ENCODE measurements at places on chromosomes 4 and X.

DNA sequence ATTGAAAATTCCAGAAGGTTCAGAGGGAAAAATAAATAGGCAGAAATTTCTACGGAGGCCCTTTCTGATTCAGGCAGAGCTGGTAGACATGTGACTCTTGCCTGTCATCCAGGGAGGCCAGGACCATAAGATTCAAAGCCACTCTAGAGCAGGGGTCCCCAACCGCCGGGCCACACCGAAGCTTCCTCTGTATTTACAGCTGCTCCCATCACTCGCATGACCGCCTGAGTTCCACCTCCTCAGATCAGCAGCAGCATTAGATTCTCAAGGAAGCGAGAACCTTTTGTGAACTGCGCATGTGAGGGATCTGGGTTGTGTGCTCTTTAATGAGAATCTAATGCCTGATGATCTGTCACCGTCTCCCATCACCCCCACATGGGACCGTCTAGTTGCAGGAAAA lies 72.2 kb downstream of the RWDD4 start:
- no peak for DNase-seq

- no peak for DNase-seq
Measured at GRCh38 chrX:41556958-41557357, 109.8 kb downstream of the NYX start.

- no peak for DNase-seq
Measured at GRCh38 chrX:24741330-24741729, 47.6 kb downstream of the POLA1 start.

DNA sequence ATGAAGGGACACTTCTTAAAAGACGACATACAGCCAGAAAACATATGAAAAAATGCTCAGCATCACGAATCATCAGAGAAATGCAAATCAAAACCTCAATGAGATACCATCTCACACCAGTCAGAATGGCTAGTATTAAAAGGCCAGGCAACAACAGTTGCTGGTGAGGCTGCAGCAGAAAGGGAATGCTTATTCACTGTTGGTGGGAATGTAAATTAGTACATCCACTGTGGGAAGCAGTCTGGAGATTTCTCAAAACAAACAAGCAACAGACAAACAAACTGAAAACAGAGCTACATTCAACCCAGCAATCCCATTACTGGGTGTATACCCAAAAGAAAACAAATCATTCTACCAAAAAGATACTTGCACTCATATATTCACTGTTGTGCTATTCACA lies 197.9 kb downstream of the EVC2 start:
- DNase-seq, result no peak

- no peak for DNase-seq
Measured at GRCh38 chr4:57095245-57095644, 14.9 kb downstream of the IGFBP7 start.

DNA sequence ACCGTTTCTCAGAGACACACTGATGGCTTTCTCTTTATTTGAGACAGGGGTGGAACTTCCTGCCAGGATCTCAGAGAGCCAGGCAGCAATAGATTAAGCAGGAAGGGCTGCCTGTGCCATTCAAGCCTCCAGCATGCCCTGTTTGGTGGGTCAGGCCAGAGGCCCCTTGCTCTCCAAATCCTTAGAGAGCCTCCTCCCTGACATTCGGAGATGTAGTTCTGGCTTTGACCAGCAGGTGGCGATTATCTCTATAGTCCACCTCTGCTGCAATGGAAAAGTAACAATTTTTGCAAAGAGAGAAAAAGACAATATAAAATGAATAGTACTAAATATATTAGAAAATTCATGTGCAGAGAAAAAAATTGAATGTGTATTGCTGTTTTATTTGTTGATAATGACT lies 93.9 kb downstream of the NXF2B start:
- DNase-seq, result peak; percentile 66

DNA sequence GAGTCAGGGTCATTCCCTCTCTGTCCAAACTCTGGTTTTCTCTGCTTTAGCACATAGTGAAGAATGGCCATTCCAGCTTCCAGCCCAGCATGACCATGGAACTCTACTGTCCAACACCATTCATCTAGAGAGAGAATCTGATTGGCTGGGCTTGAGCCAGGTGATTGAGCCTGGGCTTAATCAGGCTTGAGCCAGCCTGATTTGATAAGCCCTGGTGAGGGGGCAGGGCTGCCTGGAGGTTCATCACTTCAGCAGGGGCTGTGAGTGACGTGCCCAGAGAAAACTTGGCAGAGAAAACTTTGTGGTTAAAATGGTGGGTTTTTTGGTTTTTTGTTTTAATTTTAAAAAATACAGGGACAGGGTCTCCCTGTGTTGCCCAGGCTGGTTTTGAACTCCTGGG lies 62.5 kb downstream of the KIAA0232 start:
- no peak for DNase-seq

DNA sequence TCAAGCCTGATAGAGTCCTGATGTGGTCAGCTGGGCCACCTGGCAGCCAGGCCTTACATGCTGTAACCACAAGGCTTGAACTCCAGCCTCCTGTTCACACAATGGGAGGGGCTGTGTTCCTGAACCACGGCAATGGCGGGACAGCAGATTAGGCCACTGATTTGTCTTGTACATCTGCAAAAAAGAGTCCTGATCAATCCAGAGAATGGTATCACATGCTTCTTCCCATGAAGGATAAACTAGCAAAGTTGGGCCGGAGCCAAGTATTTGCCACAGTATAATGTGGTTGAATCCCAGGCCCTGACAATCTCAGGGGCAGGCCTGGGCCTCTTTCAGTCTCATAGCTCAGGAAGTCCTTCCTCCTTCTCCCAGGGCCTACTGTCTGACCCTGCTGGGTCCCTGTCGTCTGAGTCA lies 2182.5 kb upstream of the AGA start:
- no peak for DNase-seq

DNA sequence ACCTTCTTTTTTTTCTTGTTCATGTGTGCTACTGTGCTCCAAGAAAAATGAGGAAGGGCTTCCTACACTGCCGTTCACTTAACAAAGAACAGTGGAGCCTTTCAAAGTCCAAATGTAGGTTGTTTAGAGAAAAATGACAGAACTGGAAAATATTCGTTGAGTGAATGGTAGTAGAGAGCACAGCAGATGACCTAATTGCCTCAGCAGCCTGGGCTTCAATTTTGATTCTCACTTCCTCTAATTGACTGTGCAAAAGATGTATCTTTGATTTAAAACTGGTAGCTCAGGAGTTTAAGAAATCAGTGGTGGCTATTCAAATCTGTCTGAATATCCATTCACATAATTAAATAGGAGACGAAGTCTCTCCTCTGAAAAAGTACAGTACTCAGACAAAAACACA lies 5.2 kb downstream of the NLGN4X start:
- no peak for DNase-seq

DNA sequence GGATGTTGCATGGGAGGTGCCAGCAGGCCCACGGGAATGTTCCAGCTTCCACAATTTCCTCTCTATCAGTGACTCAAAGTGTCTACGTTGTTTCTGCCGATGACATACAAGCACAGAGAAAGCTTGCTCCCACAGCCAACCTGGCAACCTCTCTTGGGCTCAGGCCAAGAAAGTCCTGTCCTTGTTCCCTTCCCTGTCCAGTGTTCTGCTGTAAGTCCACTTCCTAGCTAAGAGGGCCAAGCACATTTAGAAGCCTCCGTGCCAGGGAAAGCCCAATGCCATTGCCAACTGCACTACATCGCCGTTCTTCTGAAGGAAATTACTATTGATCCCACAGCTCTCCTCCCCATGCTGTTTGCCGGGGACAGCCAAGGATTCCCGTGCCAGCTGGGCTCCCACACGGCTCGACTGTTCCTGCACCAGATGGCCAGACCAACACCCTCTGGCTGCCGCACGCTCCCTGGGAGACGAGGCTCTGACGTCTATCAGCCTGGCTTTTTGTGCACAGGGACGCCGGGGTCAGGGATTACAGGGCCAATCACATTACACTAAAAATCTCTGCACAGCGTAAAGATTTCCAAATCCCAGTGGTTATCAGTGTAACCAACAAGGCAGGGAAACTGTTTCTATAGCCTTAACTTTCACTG lies 284.0 kb downstream of the BCOR start:
- DNase-seq, result no peak

DNA sequence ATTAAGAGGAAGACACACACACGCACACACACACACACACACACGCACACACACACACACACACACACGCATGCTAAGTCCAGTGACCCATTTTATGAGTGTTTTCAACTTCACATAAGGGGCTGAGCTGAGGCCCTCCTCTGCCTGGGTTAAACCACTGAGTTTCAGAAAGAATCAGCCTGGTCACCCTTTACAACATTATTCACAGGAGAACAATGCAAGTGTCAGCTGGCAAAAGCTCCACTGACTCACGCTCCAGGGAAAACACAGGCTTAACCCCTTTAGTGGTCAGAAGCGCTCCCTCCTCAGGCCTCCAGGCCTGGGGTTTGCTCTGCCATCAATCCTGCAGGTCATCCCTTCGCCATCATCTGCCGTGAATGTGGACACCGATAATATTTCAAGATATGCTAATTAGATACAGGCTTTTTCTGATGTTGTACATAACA lies 46.9 kb downstream of the ACOX3 start:
- no peak for DNase-seq

DNA sequence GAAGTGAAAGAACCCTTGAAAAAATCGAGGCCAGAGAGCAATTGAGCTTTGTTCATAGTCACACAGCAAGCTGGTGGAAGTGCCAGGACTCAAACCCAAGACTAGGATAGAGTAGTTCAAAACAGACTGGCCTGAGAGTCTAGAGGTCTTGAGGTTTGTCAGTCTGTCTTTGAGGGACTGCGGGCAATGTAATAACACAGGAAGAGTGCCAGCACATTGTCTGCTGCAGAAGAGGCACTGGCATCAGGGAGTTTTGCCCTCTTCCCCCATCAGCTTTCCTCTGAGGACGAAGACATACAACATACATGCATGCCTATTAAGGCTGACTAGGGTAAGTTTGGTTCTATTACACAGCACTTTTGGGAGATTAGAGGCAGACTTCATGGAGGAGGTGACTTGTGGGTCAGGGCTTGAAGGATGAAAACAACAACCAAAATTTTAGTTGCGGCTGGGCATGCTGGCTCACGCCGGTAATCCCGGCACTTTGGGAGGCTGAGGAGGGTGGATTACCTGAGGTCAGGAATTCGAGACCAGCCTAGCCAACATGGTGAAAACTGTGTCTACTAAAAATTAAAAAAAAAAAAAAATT lies 64.1 kb upstream of the LAS1L start:
- no peak for DNase-seq

DNA sequence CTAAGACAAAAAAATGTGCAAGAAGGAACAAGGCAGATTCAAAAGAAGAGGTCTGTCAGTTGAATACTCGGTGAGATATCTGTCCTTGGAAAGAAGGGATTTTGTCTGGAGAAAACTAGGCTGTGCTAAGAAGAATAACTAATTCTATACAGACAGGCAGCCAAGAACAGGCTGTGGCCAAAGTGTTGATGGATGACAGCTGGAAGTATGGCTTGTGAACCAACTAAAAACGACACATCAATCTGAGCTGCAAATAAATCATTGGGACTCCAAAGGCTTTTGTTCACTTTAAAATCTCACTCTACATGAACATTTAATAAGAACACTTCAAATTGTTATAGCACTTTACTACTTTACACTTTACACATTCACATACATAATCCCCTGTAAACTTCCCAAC lies 70.5 kb upstream of the IGSF1 start:
- DNase-seq, result no peak

DNA sequence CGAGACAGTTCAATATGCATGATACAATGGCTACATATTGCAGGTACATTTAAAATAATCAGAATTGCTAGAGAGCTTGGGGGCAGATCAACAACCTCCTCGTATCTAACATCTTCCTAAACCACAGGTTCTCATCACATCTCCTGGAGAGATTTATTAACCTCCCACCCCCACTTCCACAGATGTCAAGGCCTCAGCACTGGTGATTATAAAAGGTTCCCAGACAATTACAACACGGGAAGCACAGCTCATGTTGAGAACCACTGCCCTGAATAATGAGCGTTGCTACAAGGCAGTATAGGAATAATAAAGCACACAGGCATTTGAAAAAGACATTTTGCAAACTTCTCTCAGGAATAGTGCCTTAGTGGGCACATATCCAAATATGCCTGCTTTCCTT lies 42.8 kb downstream of the ELOVL6 start:
- no peak for DNase-seq

GRCh38 chrX:139736151-139736550 lies 28.2 kb upstream of the MCF2 start:
- no peak for DNase-seq

- DNase-seq, result no peak
Measured at GRCh38 chr4:133385161-133385954, 236.3 kb downstream of the PCDH10 start.

GRCh38 chrX:70878902-70879301 lies 29.6 kb downstream of the TEX11 start:
- no peak for DNase-seq

- no peak for DNase-seq
Measured at GRCh38 chr4:87240341-87240740, 19.9 kb upstream of the KLHL8 start.

DNA sequence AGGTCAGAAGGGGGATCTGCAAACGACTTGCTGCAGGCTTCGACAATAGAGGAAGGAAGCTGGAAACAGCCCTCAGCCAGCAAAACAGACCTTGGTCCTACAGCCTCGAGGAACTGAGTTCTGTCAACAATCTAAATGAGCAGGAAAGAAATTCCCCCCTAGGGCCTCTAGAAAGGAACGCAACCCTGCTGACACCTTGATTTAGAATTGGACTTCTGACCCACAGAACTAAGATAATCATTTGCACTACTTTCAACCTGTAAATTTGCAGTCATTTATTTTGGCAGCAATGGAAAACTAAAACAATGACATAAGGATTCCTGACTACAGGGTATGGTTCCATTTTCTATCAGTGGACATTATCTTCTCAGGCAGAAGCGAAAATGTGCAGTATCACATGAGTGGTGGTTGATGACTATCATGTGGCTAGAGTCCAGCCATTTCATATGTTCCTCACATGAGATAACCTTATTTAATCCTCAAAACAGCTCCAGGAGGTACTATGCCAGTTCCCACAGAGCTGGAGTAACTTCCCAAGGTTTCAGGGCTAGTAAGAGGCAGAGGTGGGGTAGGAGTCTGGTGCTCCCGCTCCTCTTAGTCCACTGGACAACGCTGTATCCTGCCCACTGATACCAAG lies 61.6 kb downstream of the SAT1 start:
- DNase-seq, result no peak

DNA sequence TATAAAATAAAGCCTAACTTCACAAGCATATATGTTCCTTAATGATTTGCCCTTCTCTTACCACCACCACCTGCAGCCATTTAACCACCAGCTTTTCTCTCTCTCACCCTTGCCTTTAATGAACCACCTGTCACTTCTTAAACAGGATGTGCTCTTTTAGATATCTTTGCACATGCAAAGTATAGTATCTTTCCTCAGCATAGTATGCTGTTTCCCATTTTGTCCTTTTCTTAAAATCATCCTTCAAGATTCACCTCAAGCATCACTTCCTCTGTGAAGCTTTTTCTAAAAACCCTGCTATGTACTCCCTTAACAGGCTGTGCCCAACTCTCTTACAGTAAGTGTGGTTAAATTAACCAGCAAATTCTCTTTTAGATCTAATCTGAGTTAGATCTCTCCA lies 8.2 kb upstream of the CNOT6L start:
- DNase-seq, result no peak

- no peak for DNase-seq
Measured at GRCh38 chr4:41374490-41374889, 117.8 kb downstream of the UCHL1 start.
